ENCODE measurements at places on chromosomes 4 and X.

- DNase-seq = no peak
Measured at GRCh38 chr4:25658357-25658771, 2.7 kb downstream of the SLC34A2 start.

GRCh38 chr4:20723019-20723418 lies 22.8 kb downstream of the PACRGL start:
- DNase-seq = no peak

DNA sequence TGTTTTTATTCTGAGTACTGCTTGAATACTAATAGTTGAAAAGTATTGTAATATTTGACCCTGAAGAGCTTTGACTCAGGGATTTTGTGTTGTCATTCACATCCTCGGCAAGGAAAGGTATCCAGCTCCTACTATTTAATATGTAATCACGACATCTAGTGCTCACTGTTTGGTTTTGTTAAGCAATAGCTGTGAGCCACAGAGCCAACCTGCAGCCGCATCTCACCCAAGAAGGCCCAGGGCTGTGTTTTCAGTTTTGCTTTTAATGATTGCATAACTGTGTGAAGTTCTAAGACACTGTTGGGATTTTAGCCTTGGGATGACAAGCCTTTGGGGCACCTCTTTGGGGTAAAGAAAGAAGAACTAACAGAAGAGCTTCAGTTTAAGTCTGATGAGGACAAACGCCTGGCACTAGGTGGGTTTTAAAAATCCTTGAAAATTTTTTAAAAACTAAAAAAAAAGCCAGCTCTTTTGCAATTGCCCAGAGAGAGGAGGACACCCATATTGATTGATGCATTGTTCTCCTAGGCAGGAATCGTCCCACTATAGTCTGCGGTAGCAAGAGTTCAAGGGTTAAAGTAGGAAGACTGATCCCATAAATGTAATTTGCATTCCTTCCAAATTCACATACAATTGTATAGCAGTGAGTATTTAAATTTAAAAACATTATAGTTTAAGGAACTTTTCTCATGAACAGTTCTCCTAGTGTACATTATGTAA lies 157.8 kb downstream of the RELL1 start:
- no peak for DNase-seq

DNA sequence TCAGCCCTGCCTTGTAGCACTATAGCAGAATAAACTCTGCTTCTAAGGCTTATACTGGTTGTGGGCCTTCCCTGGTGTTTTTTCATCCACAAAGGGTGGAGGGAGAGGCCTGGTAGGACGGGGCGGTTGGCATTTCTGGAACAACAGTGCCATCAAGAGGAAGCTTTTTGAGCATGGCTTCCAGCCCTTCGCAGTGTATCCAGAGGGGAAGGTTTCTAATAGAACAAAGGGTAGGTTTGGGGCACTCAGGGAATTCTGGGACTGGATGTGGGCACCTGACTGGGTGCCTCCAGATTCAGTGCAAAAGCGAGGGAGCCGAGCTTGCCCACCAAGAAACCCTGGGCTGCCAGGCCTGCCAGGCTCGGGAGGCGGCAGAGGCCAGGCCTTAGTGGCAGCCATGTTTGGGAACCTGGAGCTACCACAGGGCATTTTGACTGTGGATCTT lies 229.6 kb upstream of the AGTR2 start:
- DNase-seq = no peak

- no peak for DNase-seq
Measured at GRCh38 chr4:23097251-23097650, 404.5 kb downstream of the GBA3 start.

DNA sequence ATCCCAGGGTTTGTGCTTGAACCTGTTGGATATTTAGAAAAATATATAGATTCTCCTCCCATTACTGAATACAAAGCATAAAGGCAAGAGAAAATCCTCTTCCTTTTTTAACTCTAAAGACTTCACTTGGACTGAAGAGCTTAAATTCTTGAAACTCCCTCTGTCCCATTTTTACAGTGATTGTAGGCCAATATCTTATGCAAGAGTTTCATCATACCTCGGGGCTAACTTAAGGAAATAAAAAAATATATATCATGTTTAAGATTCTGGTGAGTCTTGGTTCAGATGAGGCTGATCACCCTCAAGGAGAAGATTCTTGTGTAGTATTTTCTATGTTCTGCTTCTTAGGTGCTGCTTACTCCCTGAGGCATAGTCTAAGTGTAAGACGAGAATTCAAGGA lies 1449.6 kb downstream of the C4orf33 start:
- no peak for DNase-seq

DNA sequence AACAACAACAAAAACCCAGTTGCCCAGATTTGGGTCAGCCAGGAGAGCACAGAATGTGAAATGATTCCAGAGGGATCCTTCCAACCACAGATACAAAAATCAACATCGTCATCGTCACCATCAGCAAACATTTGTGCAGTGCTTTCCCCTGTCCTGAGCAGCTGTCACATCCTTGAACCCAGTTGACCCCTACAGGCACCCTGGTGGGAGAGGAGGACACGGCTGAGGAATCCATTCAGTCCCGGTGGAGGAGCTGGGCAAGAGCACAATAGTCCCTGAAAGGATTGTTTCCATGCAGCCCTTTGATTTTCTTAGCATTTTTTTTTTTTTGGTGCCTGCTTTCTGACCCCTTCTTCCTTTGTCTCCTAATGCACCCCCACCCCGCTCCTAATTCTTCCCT lies 37.1 kb upstream of the STX18 start:
- no peak for DNase-seq

DNA sequence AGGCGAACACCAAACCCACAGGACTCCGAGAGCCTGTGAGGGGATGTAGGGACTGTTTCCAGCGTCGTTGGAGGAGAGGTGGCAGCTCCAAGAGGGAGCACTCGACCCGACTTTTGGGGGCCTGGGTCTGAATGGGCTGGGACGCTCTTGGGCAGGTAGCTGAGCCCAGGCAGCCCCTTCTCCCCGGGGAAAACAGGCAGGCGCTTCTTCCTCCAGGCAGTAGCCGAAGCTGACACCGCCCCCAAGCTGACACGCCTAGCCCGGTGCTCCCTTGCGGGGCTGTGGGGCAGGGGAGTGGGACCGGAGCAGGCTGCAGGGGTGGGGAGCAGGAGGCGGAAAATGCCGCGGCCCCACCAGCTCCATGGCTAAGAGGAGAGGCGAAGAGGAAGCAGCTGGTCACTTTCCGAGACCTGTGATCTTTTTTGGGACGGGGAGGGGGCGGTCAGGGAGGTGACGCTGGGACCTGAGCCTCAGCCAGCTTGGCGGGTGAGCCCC lies 4.2 kb downstream of the NKX1-1 start:
- no peak for DNase-seq

GRCh38 chr4:111992351-111993168 lies 152.7 kb upstream of the FAM241A start:
- DNase-seq = no peak

DNA sequence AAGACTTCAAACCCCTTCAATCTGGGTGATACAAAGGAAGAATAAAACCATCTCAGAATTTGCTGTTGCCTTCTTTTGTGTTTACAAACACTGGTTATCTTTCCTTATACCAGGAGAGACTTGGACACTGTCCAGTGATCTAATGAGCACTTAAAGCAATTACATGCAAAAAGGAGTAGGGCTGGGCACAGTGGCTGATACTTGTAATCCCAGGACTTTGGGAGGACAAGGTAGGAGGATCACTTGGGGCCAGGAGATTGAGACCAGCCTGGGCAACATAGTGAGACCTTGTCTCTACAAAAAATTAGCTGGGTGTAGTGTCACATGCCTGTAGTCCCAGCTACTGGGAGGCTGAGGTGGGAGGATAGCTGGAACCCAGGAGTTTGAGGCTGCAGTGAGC lies 95.7 kb upstream of the DRD5 start:
- no peak for DNase-seq

GRCh38 chr4:17296921-17297890 lies 214.7 kb downstream of the QDPR start:
- no peak for DNase-seq

GRCh38 chr4:2304321-2304876 lies 42.5 kb upstream of the MXD4 start:
- DNase-seq = no peak

DNA sequence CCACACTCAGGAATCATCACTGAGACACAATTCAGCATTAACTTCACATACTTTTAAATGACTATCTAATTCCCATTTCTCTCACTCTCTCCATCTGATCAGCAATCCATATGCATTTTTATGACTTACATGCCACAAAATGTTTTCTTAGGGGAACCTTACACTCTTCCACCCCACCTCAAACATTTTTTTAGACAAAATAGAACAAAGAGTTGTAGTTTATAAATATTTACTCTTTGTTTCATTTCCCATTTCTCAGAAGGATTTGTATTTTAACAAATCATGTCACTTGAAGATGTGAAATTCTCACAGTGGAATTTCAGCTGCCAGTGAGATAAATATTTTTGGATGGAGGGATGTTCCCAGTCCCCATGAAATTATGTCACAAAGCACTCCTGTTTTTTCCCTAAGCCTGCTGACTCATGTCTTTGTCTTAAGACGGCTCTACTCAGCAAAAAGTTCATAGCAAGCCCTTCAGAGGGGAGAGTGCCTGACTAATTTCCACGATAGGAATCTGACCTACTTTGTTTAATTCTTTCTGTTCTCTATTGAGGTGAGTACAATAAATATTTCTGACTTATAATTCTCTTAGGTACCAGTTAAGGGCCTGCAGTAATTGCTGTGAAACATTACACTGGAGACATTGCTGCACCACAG lies 257.7 kb downstream of the THOC2 start:
- no peak for DNase-seq

DNA sequence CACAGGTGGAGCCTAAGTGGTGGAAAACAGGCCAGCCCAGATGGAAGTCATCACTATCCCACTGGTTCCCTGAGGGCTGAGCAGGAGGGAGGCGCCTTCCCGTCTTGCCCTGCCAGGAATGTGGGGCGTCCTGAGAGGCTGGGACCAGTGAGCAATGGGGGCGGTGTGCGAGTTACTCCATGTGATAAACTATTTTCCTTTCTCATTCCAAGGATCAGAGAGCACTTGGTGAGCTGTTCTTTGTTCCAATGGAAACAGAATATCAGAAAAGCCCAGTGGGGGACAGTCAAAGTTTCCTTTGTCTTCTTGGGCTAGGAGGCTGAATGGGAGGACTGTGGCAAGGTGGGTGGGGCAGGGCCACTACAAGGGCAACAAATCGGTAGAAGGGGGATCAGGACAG lies 86.2 kb downstream of the NHSL2 start:
- no peak for DNase-seq

- no peak for DNase-seq
Measured at GRCh38 chr4:38896940-38897339, 29.3 kb downstream of the FAM114A1 start.

GRCh38 chr4:140186651-140187315 lies 32.8 kb upstream of the MAML3 start:
- DNase-seq = no peak

GRCh38 chrX:133627673-133628072 lies 212.4 kb upstream of the GPC4 start:
- no peak for DNase-seq
